ENCODE measurements at places on chromosomes 6 and 20.
A peak's percentile ranks its signal among the peaks of the same experiment; 100 is the strongest.

DNA sequence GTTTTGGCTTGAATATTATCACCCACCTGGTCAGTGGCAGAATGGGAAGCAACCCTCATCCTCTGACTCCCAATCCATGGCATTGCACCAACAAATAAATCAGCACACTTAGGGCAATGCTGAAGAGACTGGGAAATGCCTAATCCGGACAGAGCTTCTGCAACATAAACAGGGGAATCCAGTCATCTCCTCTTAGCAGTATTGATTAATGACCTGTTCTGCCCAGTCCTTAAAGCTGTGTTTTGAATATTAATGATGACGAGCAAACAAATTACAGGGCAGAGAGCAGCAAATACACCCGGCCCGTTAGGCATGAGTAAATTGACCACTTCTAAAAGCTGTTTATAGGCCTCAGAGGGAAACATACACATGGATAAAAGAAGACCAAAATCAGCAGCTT is 77.0 kb upstream of the B3GAT2 start:
- no peak for DNase-seq

DNA sequence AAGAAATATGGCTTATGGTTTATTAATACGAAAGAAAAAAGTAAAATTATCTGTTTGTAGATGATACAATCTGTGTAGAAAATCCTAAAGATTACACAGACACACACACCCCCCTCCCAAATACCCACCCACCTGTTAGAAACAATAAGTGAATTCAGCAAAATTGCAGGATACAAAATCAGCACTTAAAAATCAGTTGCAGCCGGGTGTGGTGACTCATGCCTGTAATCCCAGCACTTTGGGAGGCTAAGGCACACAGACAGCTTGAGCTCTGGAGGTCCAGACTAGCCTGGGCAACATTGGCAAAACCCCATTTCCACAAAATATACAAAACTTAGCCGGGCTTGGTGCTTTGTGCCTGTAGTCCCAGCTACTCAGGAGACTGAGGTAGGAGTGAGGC is 42.3 kb downstream of the NINL start:
- no peak for DNase-seq

- no peak for DNase-seq
These were observed 1.8 kb downstream of the TCF21 start for GRCh38 chr6:133890711-133891148.

DNA sequence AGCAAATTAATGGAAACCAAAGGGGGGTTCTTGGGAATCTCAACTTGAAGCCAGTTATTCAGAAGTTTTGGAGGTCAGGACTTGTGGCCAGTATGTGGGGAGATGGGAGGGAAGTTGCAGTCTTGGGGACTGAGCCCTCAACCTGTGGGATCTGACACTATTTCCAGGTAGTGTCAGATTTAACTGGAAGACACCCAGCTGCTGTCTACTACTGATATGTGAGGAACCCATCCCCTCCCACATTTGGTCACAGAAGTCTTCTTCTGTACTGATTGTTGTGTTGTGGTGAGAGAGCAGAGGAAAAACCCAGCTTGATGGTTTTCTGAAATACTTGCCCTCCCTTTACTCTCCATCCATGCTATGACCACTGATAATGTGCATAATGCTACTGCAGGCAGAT is 134.0 kb downstream of the QRSL1 start:
- no peak for DNase-seq

- no peak for DNase-seq
These were observed 371.7 kb upstream of the RUNX2 start for GRCh38 chr6:44956396-44956795.

GRCh38 chr6:161056451-161056850 is 64.9 kb downstream of the MAP3K4 start:
- no peak for DNase-seq

- DNase-seq, result no peak
These were observed 77.1 kb downstream of the SHLD1 start for GRCh38 chr20:5827098-5827853.

GRCh38 chr20:20014659-20015058 is 2.5 kb upstream of the NAA20 start:
- peak; percentile 18 for DNase-seq

DNA sequence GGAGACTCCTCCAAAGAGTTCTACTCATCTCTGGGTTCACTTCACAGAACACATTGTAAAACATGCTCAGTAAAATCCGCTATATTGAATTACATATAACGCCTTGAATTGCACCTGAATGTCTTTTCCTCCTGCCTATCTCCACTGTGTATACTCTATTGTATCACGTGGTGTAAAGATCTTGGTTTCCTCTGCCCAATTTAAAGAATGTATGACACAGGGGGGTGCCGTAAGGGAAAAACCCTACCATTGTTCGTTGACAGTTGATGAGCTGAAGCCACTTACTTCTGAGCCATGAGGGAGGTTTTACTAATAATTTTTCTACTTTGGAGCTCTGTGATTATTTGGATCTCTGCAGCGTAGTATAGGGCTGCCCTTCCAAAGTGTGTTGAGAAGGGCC is 6.0 kb downstream of the ASF1A start:
- no peak for DNase-seq

DNA sequence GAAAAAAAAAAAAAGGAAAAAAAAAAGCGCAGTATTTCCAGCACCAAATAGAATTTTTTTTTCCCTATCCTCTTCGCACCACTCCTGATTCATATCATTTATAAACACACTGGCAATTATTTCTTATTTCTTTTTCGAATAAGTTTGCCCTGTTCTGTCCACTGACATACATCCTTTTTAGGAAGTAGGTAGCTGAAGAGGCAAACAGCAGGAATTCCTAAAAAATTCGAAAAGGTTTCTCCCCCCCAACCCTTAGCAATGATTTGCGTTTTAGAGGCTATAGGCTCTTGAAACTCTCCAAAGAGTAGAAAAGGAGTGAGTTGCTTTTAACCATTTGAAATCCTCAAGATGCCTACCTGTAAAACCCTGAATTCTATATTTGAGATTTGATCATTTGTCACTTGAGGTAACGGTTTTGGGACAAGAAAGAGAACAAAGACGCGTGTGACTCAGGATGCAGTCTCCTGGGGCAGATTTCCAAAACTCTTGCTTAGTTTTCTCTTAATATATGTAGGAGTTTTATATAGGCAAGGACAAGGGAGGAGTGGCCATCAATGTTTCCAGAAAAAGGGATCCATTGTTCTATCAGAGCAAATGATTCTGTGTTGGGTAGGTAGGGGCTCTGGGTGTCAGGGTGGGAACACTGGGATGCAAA is 531 bp upstream of the CCN2 start:
- no peak for DNase-seq

DNA sequence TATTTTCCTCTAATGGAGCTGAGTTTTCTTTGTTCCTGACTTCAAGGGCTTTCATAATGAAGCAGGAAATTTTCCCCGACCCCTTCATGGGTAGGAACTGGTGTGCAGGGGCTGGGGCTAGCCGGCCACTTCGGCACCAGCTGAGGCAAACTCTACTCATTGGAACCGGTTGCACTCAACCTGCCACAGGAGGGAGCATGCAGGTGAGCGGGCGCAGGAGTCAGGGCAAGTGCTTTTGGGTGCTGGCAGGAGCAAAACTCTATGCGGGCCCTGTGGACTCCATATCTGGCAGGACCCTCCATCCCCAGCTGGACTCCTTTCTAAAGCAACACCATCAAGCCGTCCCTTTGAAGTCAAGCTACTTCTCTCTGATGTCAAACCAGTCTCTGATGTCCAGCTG is 244.2 kb downstream of the EPM2A start:
- DNase-seq, result peak; percentile 9

- DNase-seq, result no peak
These were observed 84.6 kb downstream of the SYNJ2 start for GRCh38 chr6:158066136-158066781.

- DNase-seq, result no peak
These were observed 43.9 kb upstream of the FABP7 start for GRCh38 chr6:122735582-122735981.

DNA sequence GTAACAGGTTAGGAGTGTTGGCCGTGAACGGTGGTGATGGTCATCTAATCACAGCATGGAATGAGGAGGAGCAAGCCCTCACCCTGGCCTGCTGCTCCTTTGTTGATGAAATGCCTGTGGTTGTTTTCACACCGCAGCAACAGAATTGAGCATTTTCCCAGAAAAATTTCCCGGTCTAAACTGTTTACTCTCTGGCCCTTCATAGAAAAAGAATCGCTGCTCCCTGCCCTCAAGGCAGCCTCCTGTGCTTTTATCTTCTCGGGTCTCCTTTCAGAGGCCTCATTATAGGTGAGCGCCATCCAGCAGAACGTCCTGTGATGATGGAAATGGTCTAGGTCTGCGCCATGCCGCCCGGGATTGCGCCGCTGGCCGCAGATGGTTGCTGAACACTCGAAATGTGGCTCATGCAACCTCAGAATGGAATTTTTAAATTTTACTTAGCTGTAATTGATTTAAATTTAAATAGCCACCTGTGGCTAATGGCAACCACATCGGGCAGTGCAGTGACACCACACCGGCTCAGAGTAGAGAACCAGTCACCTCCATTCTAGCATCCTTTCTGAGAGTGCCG is 30.2 kb downstream of the PHACTR3 start:
- DNase-seq, result no peak

GRCh38 chr6:2782825-2783187 is 17.6 kb downstream of the WRNIP1 start:
- DNase-seq, result no peak

DNA sequence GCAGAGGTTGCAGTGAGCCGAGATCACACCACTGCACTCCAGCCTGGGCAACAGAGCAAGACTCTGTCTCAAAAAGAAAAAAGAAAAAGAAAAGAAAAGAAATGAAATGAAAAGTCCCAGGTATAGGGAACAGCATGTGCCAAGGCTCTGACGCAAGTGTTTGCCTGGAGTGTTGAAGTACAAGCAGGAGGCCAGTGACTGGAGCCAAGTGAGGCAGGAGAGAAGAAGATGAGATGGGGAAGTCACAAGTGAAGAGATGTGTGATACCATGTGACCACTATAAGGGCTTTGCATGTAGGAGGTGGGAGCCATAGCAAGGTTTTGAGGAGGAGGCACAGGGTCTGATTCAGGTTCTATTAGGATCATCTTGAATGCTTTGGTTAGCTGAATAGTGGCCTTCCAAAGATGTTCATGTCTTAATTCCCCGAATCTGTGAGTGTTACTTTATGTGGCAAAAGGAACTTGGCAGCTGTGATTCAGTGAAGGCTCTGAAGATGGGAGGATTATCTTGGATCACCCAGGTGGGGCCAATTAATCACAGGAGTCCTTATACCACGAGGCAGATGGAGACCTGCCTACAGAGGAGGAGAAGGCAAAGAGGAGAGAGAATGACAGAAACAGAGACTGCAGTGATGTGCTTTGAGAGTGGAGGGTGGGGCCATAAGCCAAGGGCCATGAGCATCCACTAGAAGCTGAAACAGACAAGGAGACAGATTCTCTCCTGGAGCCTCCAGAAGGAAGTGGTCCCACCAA is 91.1 kb upstream of the PTPN1 start:
- no peak for DNase-seq

- no peak for DNase-seq
These were observed 73.7 kb upstream of the EXOC2 start for GRCh38 chr6:766625-767024.
